Tibial nerve (tissue), 4 donors: ENCODE measurements at places on chromosomes 12 and 14. TPM values are rescaled to one million over a fixed set of nuclear protein-coding genes. Genes with fewer than 3 reads are reported as not detected.

Gene TROAP
- total RNA-seq, result 6.5 TPM

DNA sequence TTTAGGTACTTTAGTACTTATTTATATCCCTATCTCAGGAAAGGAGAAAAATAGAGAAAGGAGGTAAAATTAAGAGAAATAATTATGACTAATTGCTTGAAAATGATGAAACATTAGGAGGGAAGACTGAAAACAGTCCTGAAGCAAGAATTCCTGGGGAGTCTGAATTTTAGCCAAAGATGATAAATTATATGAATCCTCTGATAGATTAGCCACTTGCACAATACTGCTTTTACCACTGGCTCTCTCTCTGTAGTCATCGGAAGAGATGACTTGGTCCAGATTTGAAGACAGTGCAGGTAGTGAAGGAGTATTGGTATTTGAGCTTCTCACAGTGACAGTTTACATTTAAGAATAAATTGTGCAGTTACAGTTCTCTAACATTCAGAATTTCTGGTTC is 83.8 kb upstream of the CLEC14A start:
- H3K27ac ChIP-seq, result no peak overlapping the region
- no peak for DNase-seq
- no peak overlapping the region for H3K4me3 ChIP-seq
- no peaks in the 10 kb centered on the region for H3K27me3 ChIP-seq

DNA sequence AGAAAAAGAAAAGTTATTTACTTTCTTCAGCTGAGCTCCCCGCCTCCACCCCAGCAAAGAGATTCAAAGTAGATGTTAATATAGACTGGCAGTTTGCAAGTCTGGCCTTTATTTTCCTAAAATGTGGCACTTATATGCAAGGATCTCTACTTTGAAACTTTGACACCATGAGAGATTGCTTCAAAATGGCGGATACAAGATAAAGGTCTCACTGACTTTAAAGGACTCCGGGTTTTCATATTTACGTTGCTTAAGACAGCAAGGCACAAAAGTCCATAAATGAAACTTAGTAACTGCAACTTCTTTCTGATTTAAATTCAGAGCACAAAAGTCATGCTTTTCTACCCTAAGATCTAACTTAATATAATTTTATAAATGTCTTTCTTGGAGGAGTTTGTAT is 3.5 kb downstream of the OTX2 start:
- no peaks in the 10 kb centered on the region for H3K27me3 ChIP-seq
- H3K27ac ChIP-seq, result no peak overlapping the region
- peaks cover 40% of the 10 kb centered on the region for H3K4me1 ChIP-seq
- DNase-seq, result no peak
- no peak overlapping the region for H3K4me3 ChIP-seq
- no peaks in the 10 kb centered on the region for H3K36me3 ChIP-seq

DNA sequence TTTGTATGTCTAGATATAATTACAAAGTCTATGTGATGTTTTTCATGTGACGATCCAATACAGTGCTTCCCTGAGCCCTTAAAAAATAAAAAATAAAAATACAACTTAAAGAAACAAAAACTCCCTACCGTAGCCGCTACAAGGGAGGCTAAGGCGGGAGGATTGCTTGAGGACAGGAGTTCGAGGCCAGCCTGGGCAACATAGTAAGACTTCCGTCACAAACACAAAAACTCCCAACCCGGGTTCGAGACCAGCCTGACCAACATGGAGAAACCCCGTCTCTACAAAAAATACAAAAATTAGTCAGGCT is 669 bp upstream of the CDKN3 start:
- H3K36me3 ChIP-seq, result no peaks in the 10 kb centered on the region
- DNase-seq, result no peak
- no peaks in the 10 kb centered on the region for H3K27me3 ChIP-seq
- H3K4me3 ChIP-seq, result peak overlapping the region; percentile 85

- H3K27me3 ChIP-seq, result no peaks in the 10 kb centered on the region
- H3K4me1 ChIP-seq, result peaks cover 15% of the 10 kb centered on the region
- H3K4me3 ChIP-seq, result no peak overlapping the region
- no peaks in the 10 kb centered on the region for H3K36me3 ChIP-seq
- H3K27ac ChIP-seq, result no peak overlapping the region
- DNase-seq, result no peak
Observed at GRCh38 chr12:2633176-2633824, 161.5 kb upstream of the FKBP4 start.

Gene VWF
- 182 TPM for total RNA-seq

Gene RNASE3
- 0.63 TPM for total RNA-seq
